ENCODE measurements at places on chromosomes 11 and 22.
A peak's percentile ranks its signal among the peaks of the same experiment; 100 is the strongest.

DNA sequence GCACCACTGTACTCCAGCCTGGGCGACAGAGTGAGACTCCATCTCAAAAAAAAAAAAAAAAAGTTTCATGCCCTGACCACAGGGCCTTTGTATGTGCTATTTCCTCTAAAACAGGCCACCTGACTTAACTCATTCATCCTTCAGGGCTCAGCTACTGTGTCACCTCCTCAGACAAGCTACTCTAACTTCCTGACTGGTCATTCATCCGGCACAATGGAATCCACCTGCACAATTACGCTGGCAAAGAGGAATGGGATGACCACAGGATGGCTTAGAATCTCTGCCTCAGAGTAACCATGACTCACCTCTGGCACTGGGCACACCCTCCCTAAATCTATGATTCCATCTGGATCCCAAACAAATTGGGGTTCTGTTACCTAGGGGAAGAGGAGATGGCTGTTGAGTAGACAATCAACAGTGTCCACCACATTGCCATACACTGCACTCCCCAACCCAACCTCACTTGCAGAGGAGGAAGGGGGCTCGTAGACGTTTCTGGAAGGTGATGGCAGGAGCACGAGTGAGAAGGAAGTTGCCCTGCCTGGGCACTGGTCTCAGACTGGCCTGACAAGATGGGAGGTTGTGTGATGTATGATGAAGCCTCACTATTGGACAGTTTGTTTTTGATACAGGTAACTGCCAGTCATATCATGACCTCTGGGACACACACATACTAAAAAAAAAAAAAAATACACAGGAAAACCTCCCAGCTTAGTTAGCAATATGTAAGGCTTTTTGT lies 22.8 kb upstream of the HMOX1 start:
- no peak for DNase-seq

- no peak for DNase-seq
These were observed 350.8 kb downstream of the DLG2 start for GRCh38 chr11:85276332-85276731.

DNA sequence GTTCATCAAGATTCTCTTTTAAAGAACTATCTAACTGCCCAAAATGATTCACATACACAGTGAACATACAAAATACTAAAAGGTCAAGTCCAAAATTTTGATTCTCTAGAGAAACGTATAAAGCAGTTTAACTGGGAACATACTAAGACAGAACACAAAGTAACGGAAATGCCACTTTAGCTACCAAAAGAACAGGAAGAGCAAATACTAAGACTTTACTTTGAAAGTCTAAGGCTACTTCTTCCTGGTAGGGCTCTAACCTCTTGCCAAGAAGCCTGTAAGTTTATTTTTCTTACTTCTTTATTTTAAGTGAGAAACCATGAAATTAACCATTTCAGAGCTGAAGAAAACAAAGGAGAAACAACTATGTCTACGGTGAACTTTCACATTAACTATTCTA lies 6.2 kb downstream of the PICALM start:
- DNase-seq = no peak

GRCh38 chr11:38640854-38641253 lies 2042.8 kb upstream of the RAG2 start:
- DNase-seq = no peak

DNA sequence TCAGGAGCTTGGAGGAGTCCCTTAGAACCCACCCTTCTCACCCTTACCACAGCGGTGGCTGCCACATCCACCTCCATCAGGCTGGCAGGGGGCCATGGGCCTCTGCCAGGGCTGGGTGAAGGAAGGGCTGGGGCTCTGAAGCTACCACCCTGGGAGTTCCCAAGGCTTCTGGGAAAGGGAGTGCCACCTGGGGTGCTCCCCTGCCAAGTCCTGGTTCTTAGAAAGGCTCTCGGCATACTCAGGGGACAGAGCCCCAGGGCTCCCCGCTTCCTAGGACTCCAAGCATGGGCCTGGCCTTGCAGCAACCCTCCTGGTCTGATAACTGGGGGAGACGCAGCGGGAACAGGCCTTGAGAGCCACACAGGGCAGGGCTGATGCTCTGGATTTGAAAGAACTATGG lies 438 bp upstream of the PLA2G3 start:
- no peak for DNase-seq

DNA sequence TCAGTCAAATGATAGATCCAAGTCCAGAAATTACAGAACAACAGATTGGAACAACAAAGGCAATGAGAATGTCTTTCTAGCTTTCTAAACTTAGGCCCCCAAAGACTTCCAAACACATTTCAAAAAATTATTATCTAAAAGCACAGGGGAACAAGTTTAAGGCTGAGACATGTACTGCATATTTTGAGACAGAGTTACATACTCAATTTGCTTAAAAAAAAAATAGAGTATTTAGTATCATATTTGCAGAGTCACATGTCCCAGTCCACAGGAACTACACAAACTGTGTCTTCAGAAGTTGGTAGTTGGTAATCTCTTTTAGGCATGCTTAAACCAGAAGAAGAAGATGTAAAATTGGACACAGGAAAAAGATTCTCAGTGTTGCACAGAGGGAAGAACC lies 127.2 kb downstream of the MAML2 start:
- no peak for DNase-seq

DNA sequence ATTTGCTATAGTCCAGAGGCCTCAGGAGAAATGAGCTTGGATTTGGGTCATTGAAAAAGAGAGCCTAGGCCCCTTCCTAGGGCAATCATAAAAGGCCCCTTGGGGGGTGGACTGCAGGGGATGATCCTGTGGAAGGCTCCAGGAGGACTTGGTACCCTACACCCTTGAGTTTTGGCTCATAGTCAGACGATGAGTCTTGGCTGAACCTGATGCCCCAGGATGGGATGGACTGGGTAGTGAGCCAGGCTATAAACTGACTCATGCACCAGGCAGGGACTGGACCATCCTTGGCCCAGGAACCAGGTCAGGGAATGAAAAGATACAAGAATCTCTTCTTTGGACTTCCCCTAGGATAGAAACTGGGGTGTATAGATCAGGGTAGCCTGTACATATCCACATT lies 54.2 kb downstream of the NAV2 start:
- DNase-seq = no peak

GRCh38 chr22:38523479-38523878 lies 17.4 kb upstream of the DDX17 start:
- no peak for DNase-seq

GRCh38 chr11:47270331-47271271 lies 668 bp downstream of the MADD start:
- DNase-seq = no peak

DNA sequence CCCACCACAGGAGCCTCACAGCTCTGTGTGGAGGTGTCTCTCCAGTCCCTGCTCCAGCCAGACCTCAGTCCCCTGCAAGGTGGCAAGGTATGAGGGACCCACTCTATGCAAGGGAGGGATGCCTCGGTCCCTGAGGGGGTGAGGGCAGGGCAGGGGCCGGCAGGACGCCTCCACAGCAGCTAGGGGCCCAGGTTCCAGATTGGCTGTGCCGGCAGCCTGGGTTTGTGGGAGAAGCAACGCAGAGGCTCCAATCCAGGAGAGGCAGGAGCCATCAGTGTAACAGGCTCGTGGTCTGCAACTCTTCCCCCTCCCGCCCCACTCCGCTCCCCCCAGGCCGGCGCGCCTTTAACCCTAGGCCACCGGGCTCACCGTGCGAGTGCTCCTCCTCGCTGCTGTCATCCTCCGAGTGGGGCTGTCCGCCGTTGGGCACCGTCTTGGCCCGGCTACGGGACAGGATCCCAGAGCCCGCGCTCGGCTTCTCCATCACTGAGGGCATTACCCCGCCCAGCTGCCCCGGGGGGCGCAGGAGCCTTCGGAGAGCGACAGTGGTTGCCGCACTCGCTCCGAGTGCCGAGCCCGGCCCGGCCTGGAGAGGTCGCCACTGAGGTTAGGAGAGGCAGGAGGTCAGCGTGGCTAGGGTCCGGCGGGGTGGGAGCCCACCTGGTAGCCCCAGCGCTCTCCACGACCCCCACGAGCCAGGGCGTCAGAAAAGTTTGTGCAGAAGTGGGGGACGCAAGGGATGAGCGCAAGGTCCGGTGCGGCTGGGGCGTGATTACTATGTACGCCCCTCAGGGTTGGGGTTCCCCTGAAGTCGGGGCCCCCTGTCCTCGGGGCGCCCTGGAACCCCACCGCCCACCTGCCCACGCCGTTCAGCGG lies 765 bp downstream of the RCOR2 start:
- DNase-seq = no peak

DNA sequence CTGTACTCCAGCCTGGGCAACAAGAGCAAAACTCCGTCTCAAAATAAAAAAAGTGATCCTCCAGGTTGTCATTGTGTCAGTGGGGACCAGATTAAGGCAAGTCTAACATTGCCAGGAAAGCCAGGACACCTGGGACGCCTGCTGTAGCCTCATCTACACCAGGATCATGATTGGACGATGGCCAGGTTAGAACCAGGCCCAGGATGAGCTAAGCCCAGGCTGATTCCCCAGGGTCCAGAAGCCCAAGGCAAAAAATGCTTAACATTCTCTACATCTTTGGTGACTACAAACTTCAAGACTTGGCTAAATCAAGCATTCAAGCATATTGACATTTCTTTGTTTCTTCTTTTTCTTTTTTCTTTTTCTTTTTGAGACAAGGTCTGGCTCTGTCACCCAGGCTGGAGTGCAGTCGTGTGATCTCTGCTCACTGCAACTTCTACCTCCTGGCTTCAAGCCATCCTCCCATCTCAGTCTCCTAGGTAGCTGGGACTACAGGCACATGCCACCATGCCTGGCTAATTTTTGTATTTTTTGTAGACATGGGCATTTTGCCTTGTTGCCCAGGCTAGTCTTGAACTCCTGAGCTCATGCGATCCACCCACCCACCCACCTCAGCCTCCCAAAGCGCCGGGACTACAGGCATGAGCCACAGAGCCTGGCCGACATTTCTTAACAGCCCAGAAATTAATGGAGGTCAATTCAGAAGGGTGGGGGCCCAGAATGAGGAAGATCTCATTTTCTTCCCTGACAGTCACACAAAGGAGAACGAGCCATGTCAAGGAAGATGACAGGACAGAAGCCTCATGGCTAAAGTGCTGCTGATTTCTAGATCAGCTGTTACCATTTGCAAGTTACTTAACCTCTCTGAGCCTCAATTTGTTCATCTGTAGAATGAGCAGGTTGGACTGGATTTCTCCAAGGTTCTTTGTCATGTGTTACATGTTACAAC lies 12.5 kb upstream of the PTPRJ start:
- no peak for DNase-seq

DNA sequence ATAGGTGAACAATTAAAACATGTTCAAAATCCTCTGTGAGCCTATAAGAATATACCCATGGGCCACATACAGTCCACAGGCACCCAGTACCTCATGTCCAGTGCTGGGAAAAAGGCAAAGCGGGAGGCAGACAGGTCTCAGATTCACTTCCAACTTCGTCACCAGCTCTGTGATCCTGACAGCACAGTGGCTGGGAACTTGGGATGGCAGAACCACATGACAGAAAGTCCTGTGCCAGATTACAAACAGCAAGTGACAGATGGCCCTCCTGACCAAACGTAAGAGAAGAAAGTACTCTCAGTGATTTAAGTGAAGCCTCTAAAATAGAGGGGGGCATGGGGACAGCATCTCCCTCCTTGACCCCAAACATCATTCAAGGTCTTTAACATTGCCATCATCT lies 5.8 kb downstream of the SLC1A2 start:
- no peak for DNase-seq

GRCh38 chr11:71432761-71433647 lies 15.2 kb downstream of the DHCR7 start:
- no peak for DNase-seq

GRCh38 chr22:23485490-23485889 lies 94.6 kb downstream of the IGLL1 start:
- DNase-seq = no peak

- no peak for DNase-seq
These were observed 185.3 kb upstream of the CTSC start for GRCh38 chr11:88522624-88523385.

- DNase-seq = no peak
These were observed 122.5 kb upstream of the ZC3H12C start for GRCh38 chr11:109970516-109971183.

DNA sequence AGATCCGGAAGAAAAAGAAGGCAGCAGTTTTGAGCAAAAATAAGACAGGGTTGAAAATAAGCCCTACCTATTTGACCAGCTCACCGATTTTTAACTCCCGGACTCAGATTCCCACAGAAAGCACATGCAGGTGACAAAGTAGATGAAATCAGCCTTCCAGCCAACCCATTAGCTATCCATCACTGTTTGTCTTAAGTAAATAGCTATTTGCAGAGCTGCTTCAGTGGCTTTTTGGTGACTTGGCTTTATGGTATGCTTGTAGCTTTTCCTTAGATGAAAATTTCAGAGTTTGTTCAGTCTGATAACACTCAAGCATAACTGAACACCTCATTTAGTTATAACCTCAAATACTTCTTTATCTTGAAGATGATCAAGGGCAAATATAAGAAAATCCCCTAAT lies 192.6 kb downstream of the HIPK3 start:
- no peak for DNase-seq

GRCh38 chr11:134580610-134580975 lies 168.6 kb upstream of the B3GAT1 start:
- no peak for DNase-seq

- DNase-seq = peak; percentile 57
These were observed 455.8 kb downstream of the MIAT start for GRCh38 chr22:27113211-27113635.

- DNase-seq = no peak
These were observed 5.2 kb downstream of the TRIM29 start for GRCh38 chr11:120132645-120133185.

DNA sequence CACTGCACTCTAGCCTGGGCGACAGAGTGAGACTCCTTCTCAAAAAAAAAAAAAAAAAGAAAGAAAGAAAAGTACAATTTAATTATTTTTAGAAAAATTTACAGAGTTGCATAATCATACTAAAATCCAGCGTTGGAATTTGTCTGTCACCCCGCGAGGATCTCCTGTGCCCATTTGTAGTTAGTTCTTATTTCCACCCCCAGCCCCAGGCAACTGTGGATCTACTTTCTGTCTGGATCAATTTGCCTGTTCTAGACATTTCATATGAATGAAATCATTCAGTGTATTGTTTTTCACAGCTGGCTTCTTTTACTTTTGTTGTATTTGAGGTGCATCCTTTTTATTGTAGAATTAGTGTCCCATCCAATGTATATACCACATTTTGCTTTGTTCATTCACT lies 102.6 kb upstream of the RASSF10 start:
- no peak for DNase-seq

- DNase-seq = no peak
These were observed 5.0 kb downstream of the MICALL1 start for GRCh38 chr22:37910890-37911672.

GRCh38 chr11:27627979-27628378 lies 72.3 kb downstream of the BDNF start:
- no peak for DNase-seq

DNA sequence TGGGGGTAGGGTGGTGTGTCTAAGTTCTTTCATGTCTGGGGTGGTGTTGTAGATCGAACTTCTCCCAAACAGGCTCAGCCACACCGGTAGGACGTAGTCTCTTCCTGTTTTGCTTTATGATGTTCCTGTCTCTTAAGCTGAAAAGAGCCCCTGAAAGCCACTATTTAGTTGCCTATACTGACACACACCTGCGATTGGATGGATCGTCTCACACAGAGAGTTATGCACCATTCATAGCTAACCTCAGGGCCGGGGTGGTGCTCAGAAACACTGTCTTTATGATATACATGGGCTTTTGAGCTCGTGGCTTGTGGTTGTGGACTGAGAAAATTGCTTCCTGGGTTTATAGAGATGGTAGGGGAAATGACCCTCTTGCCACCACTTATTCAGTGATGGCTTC lies 137.6 kb downstream of the TEAD1 start:
- DNase-seq = no peak
